ENCODE measurements at places on chromosomes 1 and 21.

DNA sequence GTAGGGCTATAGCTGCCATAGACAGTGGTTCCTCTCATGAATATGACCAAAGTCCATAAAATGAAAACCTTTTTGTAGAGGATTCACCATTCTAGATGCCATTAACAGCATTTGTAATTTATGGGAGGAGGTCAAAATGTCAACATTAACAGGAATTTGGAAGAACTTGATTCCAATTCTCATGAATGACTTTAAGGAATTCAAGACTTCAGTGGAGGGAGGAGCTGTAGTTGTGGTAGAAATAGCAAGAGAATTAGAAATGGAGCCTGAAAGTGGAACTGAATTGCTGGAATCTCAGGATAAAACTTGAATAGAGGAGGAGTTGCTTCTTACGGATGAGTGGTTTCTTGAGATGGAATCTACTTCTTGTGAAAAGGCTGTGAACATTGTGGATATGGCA lies 65.4 kb upstream of the ESRRG start:
- DNase-seq = no peak

DNA sequence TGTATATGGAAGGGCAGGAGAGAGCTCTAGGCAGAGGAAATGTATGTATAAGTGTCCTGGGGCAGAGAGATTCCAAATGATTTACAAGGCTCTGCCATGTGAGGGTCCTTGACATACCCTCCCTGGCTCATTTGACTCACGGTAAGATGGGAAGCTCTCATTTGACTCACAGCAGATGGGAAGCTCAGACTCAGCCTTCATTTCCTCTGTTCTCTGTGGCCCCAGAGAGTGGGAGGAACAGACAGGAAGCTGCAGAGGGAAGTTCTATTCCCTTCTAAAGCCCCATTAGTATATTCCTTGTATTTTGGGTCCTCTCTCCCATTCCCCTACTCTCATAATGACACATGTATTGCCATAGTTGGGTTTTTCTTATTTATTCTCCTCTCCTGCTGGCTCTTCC lies 44.9 kb downstream of the FOXD2 start:
- DNase-seq = no peak

- DNase-seq = no peak
Observed at GRCh38 chr1:64171797-64172281, 31.6 kb upstream of the UBE2U start.

GRCh38 chr1:75203415-75204277 lies 69.5 kb downstream of the LHX8 start:
- no peak for DNase-seq

- DNase-seq = no peak
Observed at GRCh38 chr1:164567774-164568173, 8.8 kb downstream of the PBX1 start.

GRCh38 chr1:186994897-186995296 lies 166.1 kb downstream of the PLA2G4A start:
- DNase-seq = no peak

GRCh38 chr1:68322837-68323687 lies 90.7 kb upstream of the WLS start:
- no peak for DNase-seq

DNA sequence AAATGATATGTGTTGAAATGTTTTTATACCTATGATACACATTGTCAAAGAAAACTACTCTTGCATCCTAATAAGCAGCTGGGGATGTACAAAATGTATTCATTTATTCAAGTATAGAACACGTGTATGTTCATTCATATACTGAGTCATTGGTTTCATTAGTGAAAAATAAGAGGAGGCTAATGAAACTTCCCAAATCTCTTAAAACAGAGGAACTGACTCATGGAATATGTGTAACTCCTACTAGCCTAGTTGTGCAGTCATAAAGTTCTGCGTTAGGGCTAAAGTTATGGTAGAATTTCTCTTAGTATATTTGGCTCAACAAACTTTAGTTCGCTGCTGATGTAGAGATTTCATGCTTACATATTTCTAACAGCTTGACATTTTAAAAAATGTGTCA lies 441.6 kb downstream of the NCAM2 start:
- no peak for DNase-seq

DNA sequence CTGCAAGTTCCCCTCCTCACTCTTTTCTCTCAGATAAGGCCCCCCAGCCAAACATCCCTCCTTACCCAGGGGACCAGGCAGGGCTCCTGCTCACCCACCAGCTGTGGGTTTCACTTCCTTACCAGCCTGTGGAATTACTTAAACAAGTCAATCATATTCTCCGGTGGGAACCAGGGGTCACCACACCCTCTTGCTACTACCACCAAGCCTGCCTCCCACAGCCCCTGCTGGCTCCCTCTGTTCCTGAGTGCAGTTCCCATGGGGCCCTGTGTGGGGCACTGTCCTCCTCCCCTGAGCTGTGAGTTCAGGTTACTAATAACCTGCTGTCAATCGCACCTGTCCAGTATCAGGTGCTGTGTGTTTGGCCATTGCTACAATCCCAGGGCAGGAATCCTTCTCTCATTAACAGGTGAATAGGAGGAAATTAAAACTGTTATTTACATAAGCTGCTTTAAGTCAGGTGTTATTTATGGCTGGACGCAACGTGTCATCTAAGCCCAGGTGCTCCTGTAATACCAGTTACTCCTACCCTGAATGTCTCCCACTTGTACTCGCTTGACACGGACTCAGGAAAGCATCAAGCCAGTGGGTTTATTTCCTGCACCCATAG lies 53.1 kb upstream of the LBR start:
- peak; percentile 21 for DNase-seq

- DNase-seq = no peak
Observed at GRCh38 chr1:17723684-17724083, 31.4 kb upstream of the ACTL8 start.

- no peak for DNase-seq
Observed at GRCh38 chr1:161946071-161946987, 77.3 kb downstream of the OLFML2B start.

DNA sequence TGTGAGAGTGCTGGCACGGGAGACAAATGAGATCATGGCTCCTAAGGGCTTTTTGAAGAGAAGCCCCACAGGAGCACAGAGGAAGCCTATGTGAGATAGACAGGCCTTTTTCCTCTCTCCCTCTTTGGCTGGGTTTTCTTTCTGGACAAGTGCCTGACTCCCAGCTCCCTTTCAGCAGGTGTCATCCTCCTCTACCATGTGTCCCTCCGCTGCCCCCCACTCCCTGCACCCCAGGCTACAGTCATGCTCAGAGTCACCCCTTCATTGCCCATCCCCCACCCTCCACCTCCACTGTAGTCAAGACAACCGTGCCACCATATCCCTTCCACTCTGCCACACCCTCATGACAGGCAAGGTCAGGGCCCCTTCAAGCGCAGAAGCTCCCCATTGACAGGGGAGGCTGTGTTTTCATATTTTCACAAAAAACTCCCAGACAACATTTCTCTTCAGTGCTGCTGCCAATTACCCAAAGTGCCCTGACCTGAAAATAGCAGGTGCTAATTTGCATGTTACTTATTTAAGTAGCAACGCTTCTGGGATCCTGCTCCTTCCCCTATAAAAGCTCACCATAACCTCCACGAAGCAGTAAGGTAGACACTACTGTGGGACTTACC lies 92.1 kb upstream of the IPO9 start:
- no peak for DNase-seq

- DNase-seq = no peak
Observed at GRCh38 chr1:201349092-201349491, 28.4 kb downstream of the TNNT2 start.

DNA sequence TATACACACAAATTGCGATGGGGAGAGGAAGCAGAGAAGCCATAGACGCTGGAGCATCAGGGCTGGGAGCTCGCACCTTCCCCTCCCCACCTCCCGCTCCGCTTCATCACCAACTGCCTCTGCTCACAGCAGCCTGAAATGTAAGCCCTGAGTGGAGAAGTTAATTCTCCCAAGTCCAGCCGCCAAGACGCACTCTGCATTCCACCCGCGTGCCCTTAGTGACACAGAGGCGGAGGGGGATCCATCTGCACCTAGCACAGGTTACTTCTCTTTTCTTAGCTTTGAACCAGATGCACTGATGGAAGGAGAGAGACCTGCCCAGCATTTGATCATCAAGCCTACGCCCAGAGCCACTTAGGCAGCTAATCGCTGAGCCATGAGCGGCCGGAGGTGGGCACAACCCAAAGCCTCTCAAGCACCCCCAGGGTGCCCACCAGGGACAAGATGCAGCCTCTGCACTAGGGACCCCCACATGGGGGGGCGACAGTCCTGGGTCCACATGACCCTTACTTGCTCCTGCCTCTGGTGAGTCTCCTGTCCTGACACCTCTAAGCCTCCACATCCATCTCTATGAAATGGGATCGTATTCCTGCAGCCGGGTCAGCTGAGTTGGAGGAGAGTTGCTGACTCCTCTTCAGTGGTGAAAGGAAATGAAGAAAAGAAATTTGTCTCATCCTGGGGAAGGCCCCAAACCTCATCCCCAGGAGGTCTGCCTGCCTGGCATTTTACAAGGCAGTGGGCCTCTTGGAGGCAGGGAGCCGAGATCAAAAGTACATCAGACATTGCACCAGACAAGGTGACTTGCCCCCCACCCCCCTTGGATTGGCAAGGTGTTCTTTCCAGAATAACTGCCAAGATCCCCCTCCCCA lies 316.2 kb downstream of the MATN1 start:
- no peak for DNase-seq

DNA sequence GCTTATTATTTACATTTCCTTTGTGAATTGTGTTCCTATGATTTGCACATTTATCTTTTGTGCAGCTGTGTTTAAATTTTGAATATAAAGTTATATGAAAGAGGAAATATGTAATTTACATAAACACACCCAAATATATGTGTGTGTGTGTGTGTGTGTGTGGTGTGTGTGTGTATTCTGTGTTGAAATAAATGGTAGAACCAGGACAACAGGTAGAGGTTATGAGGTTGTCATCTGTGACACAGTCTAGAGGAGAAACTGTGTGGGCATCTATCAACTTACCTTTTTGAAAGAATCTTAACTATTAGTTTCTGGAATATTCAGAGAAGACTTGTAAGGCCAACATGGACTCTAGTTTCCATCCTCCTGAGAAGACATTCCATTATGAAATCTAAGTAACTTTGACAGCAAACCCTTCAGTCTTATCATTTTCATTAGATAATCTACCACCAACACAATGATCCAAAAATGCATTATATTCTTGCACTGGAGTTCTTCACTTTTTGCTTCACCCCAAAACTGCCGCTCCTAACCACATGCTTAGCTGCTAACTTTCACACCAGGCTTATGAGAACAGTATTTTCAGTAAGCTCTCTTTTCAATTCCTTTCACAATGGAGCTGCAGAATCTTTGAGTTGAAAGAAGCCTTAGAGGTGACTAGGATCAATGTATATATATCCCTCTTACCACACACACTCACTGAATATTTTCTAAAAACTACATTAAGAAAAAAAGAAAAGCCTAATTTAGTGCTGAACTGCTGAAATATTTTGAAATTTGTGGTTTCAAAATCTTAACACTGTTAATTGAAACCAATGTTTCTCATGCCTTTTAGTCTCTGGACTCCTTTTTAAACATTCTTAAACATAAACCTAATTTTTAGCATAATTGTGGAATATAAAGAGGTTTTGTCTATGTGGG lies 21.8 kb downstream of the PTPRC start:
- DNase-seq = no peak

DNA sequence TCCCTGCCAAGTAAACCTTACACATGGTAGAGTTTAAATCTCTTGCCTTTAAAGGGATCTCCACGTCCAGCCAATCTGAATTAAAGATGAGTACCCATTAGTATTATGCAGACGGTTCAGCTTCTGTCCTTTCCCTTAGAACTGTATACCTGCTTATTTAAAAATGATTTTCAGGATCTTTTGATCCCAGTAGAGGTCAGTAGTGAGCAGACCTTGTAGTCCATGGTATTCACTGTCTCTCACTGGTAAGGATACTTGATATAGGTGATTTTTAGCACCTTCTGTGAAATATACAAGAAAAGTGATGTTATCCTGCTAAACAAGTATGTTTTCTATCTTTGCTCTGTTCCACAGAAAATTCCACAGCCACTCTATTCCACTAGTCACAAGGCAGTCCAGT lies 1211.6 kb upstream of the ADGRL4 start:
- no peak for DNase-seq

DNA sequence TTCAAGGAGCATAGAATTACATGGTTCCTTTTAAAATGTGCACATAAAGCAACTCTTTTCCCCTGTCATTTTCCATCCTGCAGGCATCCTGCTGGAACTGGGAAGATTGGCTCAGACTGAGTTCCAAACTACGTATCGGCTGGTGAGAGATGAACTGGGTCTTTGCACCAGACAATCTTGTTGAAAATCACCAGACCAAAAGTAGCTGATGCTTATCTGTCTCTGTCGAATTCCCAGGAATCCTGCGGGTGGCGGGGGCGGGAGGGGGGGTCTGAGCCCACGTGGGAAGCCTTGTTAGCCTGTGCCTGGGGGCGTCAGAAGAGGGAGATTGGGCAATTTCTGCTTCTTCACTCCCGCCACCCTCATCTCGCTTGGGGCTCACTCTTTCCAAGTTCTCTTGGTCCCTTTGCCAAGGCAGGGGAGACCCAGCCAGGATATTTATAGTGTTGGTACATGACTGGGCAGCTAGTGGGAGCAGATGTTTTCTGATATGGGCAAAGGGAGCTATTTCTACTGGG lies 90.1 kb upstream of the SLC25A33 start:
- DNase-seq = no peak

DNA sequence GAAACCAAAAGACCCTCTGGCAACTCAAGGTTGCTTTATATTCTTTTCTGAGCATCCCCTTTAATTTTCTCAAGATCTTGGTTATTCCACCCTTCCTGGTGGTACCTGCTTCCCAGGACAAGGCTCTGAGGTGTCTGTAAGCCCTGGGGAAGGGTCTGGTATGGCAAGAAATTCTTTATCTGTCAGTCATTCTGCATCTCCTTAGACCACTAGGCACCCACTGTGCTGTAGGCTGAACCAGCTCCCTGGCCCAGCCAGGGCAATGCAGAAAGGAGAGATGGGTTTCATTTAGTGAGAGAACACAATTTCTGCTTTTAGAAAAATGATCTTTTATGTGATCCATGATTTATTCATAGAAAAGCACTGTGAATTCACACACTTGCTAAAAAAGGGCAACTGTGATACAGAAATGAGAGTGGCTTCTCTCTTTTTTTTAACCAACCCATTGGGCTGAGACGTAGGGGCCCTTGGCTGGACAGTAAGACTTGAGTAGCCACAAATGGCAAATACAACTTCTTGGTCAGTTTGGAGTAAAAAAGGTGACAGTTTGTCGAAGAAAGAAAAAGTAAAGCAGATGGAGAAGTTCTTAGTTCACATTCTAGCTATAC lies 4.1 kb downstream of the UROD start:
- DNase-seq = no peak

DNA sequence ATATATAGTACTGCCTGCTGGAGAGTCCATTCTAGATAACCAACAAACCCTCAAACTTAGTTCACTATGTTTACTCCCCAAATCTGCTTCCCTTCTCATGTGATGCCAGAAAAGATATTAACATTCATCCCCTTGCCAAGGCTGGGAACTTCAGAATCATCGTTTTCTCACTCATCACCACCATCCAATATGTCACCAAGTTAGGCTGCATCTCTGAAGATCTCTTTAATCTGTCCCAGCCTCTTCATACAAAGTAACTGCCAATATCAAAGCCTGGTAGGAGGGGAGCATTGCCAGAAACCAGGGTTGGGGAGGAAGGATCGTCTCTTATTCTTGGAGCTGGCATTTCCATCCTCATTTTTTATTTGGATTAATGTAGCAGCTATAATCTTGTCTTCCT lies 71.6 kb downstream of the XCL2 start:
- DNase-seq = no peak
